ENCODE measurements at places on chromosomes 3 and 15. TPM values are rescaled to one million over a fixed set of nuclear protein-coding genes. Genes with fewer than 3 reads are reported as not detected.

Gene FAM174B
- 3.3 TPM for total RNA-seq

Gene CFAP100
- total RNA-seq: not detected

Gene IQCF5
- not detected for total RNA-seq

Gene ZCWPW2
- 0.35 TPM for total RNA-seq

Gene EFCAB12
- total RNA-seq: 0.56 TPM

Gene GOLGA6L1
- total RNA-seq: not detected

Gene MME
- total RNA-seq: not detected

Gene GOLGA6B
- total RNA-seq: not detected

Gene OR5K2
- total RNA-seq: not detected

Gene EFCC1
- total RNA-seq: 0.09 TPM

Gene HHATL
- total RNA-seq: not detected

Gene BUB1B
- total RNA-seq: 107 TPM

Gene DGKG
- total RNA-seq: 0.20 TPM

Gene ITIH4
- 24.9 TPM for total RNA-seq

Gene ABHD17C
- 2.2 TPM for total RNA-seq

Gene ANO10
- 10.7 TPM for total RNA-seq

Gene SCN10A
- total RNA-seq: not detected

Gene CDHR4
- total RNA-seq: 0.16 TPM

Gene CX3CR1
- 3.7 TPM for total RNA-seq

Gene C3orf85
- total RNA-seq: not detected

Gene ENTPD3
- not detected for total RNA-seq

Gene FILIP1L
- 15.5 TPM for total RNA-seq

Measured in activated CD8-positive, alpha-beta memory T cell treated with anti-CD3 and anti-CD28 coated beads, Interleukin-2, amount 10 ng/mL, durations not matched to agents 7 days and 5 days (primary cell).